ENCODE measurements at places on chromosomes 4 and X.

- no peak for DNase-seq
Measured at GRCh38 chr4:26454961-26455360, 35.3 kb downstream of the CCKAR start.

GRCh38 chrX:65407157-65407626, 127.4 kb downstream of the LAS1L start:
- peak; percentile 13 for DNase-seq

GRCh38 chrX:2650865-2651264, 40.2 kb upstream of the CD99 start:
- DNase-seq = no peak

DNA sequence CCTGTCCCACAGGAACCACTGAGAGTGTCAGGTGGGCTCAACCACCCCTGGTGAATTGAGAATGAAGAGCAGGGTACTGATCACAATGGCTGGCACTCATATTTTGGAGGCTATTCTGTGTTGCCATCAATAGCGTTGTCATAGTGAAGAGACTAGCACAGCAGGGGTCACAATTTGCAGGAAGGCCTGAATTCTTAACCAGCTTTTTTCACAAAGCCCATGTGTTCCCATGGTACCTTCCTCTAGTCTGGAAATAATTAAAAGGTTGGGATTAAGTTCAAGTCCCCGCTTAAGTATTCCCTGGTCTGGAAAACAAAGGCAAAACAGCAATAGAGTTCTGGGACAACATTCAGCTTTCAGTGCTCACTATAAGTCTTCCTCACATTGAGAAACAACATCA, 1051.7 kb downstream of the C4orf33 start:
- DNase-seq = no peak

DNA sequence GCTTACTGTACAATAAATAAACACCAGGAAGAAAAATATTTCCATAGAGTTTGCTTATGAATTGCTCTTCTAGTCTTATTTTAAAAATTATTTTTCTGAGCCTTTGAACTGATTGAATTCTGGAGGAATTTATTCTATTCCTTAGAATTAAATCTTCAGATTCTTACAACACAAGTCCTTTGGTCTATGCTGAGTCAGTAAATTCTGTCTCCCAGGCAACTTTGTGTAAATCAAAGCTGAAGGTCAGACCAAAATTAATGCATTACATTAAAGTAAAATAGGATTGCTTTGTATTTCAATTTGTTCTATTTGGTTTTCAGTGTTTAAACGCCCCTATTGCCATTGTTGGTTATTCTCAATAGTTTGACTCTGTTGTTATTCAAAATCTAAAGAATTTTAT, 26.8 kb upstream of the STPG2 start:
- no peak for DNase-seq

GRCh38 chr4:152785639-152786615, 6.2 kb downstream of the ARFIP1 start:
- DNase-seq = no peak

DNA sequence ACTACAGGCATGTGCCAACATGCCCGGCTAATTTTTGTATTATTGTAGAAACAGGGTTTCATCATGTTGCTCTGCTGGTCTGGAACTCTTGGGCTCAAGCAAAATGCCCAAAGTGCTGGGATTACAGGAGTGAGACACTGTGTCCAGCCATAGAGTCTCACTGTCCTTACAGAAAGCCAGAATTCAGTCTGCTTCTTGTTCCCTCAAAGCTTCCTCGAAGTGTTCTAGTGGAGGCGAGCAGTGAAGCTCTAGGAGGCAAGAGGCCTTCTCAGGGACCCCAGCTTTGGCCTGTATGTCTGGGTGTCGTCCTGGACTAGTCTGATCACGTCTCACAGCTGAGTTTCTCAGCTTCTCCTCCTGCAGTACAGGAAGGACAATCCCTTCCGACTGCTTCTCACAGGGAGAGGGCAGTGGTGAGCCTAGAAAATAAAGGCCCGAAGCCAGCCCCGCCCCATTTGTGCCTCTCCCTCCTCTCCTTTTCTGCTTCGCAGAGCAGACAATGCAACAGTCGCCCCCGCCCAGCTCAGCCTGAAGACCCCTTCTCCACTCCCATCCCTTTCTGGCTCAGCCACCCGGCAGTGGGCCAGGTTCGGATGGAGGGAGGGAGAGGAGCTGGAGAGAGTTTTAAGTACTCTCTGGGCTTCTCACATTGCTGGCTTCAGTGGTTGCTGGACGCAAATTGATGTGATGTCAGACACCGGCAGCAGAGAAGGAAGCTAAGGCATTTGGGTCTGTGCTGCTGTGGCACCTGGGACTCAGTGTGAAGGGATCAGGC, 11.1 kb upstream of the FAM3A start:
- peak; percentile 65 for DNase-seq

- DNase-seq = no peak
Measured at GRCh38 chrX:106510713-106511403, 100.9 kb upstream of the RADX start.

DNA sequence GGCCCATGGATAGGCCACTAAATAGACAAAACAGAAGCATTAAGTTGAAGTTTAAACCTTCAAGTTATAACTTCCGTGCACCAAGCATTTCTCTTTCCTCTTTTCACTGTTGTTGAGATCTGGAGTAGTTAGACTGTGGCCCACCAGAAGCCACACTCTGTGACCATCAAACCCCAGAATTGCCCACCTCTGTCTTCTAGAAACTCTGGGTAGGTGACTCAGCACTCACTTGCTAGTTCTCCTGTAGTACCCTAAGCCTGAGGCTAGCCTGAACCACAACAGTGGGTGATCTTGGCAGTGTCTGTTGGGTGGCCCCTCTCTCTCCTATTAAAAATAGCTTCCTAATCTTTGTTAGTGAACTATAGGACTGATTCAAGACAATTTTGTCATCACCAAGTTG, 24.6 kb upstream of the CD40LG start:
- peak; percentile 41 for DNase-seq

DNA sequence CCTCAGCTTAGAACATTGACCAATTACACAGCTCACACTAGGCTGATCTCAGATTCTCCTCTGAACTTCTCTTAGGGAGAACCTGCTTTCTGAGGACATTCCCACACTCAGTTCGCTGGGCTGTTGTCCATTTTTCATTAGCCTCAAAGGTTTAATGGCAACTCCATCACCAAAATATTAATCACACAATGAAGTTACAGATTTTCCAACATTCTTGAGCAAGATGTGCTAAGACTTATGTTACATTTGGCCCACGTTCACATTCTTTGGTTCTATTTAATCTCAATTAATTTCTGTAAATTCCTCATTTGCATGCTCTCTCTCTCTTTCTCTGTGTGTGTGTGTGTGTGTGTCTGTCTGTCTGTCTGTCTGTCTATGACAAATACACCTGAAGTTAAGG, 82.3 kb upstream of the EDNRA start:
- no peak for DNase-seq

DNA sequence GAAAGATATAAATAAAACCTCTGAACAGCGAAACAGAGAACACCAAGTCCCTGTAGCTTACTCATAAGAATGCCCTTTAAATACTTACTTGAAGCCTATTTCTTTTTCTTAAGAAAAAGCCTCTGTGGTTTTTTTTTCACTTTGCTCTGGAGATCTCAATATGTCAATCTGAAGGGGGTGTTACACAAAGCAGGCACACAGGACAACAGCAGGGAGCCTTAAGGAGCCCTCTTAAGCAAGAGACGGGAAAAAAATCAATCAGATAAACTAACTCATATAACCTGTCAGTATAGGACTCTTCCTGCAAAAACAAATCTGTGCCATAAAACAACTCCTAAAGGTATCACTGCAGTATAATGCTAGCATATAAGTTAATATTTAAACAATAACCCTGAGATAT, 611.1 kb upstream of the ATOH1 start:
- no peak for DNase-seq

- no peak for DNase-seq
Measured at GRCh38 chr4:88791274-88791673, 93.6 kb upstream of the NAP1L5 start.

GRCh38 chrX:13177921-13178566, 133.6 kb upstream of the FAM9C start:
- DNase-seq = no peak

- DNase-seq = no peak
Measured at GRCh38 chr4:137663251-137664045, 131.2 kb upstream of the PCDH18 start.
